Posterior cingulate gyrus (tissue), 11 donors: ENCODE measurements at places on chromosomes 12 and 14.

DNA sequence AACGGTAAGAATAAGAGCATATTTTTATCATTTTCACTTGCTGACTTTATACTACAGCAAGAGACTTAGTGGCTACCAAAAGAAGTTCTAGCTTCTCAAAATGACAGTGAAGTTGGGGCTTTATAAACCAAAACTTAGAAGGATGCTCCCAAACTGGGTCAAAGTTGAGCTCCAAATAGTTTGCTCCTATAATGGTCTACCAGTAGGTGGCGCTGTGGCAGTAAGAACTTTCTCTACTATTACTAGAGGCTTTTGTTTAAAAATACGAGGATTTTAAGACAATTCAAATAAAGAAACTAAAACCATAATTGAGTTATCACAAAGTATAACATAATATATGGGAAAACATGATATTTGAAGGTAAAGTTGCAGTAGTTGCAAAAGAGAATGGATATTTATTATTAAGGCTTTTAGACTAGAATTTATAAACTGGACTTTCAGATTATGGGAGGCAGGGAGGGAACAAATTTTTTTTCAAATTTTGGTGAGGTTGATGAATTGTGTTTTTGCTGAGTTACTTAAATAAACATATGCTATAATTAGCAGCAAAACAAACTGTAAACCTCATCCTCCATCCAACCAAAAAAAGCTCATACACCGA lies 75.0 kb downstream of the TGFB3 start:
- DNase-seq: no peak

DNA sequence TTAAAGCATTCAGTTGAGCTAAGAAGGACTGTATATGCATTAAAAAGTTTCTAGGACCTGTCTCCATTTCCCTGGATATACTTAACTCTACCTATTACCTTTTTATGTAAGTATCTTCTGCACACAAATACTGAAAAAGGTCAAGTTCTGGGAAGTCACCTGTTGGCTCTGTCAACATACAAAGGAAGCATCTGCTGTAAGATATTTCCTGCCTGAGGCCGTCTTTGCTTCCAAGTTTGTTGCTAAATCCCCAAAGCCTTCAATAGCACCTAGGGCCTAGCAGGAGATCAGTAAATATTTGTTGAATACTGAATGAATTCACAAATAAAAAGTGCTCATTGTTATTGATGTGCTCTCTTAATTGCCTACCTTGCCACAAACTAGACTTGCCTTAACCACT lies 188.4 kb downstream of the DUSP6 start:
- no peak for DNase-seq

- DNase-seq: no peak
Measured at GRCh38 chr14:100156776-100157175, 2.7 kb downstream of the DEGS2 start.

GRCh38 chr12:73950507-73950906 lies 587.1 kb upstream of the ATXN7L3B start:
- DNase-seq: no peak

- DNase-seq: no peak
Measured at GRCh38 chr12:76781321-76781720, 17.4 kb downstream of the ZDHHC17 start.

DNA sequence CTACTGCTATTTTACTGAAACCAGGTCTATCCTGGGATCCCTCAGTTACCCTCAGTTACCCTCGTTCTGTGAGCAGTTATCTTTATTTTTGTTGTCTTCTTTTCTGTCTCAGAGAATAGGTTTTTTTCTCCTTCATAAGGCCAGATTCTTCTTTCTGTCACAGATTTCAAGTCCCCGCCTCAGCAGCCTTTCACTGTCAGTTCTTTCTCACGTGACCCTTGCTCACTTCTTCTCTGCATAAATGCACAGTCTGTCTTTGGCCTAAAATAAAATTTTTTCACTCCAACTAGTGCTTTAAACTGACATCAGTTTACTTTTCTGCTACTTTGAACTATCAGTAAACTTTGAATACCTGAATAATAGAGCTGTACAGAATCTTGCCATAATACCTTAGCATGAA lies 299.7 kb downstream of the ERC1 start:
- DNase-seq: no peak

DNA sequence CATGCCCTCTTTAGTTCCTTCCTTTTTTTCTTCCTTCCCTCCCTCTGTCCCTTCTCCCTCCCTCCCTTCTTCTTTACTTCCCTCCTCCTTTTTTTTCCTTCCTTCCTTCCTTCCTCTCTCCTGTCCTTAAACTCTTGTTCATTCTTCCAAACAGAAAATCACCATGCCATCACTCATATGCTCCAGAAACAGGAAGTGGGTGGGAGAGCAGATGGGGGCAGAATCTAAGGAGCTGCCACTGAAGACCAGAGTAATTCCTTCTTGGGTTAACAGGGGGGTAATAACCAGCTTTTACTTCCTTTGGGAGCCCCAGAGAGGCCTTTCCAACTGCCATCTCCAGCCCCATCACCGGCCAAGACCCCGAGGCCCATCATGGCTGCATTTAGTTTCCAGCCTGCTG lies 51.2 kb downstream of the SVOP start:
- no peak for DNase-seq

DNA sequence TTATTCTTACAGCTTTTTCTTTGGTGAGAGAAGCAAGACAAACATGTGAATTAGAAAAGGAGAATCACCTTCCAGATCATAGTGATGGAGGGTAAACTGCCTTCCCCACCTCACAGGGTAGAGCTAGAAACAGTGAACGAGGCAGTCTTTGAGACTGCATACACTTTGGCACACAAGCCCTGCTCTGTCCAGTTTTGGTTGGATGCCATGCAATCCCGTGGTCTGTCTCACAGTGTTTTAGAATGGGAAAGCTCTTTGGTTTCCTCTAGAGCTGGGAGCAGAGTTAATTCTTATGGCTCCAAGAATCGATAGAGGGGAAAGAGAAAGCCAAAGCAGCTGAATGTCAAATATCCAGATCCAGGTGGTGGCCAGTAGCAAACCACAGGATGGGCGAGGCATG lies 21.9 kb downstream of the TDP1 start:
- DNase-seq: peak; percentile 75

- no peak for DNase-seq
Measured at GRCh38 chr12:79655036-79655435, 35.7 kb downstream of the PAWR start.

GRCh38 chr12:102946042-102946441 lies 11.4 kb upstream of the ASCL1 start:
- no peak for DNase-seq

DNA sequence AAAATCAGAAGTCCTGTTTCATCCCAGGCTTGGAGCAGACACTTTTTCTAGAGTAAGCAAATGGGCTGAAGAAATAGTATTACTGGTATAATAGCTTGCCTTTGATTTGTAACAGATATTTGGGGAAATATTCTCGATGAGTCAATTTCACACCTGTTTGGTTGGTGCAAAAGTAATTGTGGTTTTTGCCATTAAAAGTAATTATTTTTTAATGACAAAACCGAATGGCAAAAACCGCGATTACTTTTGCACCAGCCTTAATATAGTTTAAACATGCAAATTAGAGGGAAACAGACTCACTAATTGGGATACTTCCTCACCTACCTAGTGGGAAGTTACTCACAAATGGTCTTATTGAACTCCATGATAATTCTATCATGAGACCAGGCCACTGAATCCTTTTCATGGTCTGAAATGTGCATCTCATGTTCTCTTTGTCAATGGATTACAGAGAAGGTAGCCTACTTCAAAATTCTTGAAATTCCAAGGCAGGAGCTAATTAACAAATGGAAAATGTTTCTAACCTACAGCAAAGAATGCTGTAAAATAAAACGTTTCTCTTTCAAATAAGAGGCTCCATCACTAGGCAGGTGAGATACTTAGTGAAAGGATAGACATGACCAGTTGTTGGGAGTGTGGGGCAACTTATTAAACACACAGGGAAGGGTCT lies 391.3 kb downstream of the EMP1 start:
- DNase-seq: no peak

DNA sequence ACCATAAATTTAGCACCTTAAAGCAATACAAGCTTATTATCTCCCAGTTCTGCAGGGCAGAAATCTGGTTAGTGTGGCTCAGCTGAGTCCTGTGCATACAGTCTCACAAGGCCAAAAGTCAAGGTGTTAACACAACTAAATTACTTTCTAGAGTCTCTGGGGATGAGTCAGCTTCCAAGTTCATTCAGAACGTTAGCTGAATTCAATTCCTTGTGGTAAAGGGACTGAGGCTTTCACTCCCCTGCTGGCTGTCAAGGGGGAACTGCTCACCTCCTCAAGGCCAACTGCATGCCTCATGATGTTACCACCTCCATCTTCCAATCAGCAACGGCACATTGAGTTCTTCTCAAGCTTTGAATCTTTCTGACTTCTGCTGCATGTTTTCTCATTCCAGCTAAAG lies 27.6 kb downstream of the EML5 start:
- DNase-seq: no peak

GRCh38 chr12:49584591-49584990 lies 16.6 kb upstream of the MCRS1 start:
- DNase-seq: no peak

- no peak for DNase-seq
Measured at GRCh38 chr12:66365718-66366490, 63.6 kb downstream of the HELB start.

DNA sequence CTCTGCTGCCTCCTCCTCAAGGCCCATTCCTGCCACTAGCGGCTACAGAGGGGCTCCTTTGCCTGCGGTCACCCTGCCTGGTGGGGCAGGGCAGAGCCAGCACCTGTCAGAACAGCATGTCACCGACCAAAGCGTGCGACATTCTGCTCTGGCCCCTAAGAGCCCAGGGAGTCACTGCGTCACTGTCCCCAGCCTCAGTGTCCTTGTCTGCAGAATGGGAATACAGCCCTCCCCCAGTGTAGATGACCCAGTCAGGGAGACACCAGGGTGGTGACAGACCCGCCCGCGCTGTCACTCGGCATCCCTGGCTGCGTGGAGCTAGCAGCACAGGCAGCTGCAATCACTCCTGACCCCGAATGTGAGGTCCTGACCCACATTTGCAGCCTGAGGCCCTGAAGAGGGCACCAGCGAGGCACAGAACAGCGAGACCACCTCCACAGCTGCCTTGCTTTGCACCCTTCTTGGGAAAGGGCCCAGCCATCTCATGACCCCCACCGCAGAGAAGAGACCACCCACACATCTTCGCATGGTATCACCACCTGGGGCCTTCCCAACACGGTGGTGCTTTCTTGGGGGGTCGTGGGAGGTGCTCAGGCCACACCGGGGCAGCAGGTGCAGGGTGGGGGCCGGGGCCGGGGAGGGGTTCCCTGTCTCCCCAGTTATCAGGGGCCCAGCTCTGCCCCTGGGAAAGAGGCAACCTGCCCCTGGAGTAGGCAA lies 2.5 kb downstream of the AHNAK2 start:
- no peak for DNase-seq

GRCh38 chr14:70893858-70894291 lies 13.4 kb upstream of the PCNX1 start:
- no peak for DNase-seq

DNA sequence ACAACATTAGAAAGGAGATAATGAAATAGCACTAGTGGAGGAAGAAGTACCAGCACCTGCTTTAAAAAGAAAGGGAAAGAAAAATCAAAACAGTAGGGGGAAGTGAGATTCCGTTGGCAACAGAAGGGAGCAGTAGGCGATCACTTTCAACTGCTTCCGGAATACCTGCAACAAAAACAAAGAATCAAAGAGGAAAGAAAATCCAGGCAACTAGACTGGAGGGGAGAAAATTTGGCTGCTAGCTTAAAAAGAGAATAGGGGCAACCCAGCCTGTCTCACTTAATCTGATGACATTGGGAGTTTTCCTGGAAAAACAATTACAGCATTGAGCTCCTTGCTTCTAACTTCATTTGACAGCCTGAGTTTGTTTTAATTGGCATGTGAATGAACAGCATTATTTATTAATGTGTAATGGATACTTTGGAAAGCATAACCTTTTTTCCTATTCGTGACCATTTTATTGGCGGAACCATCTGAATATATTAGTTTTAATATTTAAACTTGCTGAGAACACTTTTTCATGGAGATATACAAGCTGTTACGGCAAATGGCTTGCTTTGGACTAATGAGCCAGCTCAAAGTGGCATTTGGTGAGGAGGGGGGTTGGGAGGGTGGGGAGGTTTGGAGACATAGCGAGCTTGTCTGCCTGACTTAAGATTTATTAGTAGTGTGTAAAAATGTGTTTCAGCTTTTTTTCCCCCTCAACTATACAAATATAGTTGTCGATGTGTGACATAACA lies 2.5 kb upstream of the DACT1 start:
- no peak for DNase-seq

- no peak for DNase-seq
Measured at GRCh38 chr14:66445936-66446335, 40.2 kb upstream of the CCDC196 start.

DNA sequence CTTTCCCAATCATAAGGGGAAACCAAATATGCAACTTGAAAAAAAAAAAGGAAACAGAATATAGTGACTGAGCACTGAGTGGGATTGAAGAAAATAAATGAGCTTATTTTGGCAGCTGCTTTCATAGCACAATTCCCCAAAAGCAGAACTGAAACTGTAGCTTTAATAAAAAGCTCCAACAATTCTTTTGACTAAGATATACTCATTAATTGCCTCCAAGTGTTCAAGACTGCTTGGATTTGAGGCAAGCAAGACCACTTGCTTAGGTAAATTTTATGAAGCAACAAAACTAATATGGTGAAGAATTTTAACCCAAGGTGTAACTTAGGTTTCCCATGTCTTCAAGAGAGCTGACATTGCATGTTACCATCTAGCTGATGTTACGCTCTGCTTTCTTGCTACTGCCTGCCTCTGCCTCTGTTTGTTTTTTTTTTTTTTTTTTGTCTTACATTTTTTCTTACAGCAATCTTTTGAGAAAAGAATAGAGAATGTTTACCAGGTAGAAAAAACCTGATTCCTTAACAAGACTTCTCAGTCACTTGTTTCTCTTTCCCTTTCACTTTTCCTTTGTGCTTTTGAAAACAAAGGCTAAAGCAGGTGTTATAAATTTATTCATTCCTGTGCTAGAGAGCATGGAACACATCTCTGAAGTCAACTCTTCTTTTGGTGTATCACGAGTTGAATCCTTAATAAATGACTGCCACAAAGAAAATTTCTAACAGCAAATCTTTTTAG lies 134.4 kb downstream of the BCAT1 start:
- DNase-seq: no peak

DNA sequence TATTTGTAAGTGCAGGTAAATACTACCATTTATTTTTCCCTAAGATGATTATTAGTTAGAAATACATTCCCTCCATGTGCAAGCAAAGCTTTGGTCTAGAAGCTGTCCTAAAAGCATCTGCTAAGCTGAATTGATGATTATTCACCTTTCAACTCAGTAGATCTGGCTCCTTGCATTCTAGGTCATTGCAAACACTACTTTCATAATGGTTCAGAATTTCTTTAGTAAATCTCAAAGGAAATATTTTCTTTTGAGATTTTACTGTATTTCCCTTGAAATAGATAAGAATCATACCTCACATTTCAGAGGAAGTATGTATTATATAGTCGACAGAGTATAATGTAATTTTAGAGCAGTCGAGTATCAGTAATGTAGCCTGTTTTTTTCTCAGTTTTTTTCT lies 2.4 kb downstream of the ETNK1 start:
- no peak for DNase-seq
